ENCODE measurements at places on chromosomes 2 and 18.

DNA sequence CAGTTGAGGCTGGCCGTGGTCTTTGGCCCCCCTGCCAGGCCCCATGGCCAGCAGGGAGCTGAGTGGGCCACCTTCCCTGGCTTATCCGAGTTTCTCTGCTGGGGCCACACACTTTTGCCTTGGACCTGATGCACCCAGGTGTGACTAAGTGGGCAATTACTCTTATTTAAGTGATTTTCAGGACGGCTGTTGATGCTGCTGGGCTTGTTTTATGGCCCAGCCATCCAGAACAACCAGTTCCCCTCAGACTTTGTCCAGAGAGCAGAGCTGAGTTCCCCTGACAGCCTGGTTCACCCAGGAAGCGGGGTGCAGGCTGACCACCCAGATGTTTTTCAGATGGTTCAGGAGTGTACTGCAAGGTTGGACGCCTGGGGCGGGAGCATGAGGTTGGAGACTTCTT is 68.8 kb downstream of the GLI2 start:
- DNase-seq = no peak

DNA sequence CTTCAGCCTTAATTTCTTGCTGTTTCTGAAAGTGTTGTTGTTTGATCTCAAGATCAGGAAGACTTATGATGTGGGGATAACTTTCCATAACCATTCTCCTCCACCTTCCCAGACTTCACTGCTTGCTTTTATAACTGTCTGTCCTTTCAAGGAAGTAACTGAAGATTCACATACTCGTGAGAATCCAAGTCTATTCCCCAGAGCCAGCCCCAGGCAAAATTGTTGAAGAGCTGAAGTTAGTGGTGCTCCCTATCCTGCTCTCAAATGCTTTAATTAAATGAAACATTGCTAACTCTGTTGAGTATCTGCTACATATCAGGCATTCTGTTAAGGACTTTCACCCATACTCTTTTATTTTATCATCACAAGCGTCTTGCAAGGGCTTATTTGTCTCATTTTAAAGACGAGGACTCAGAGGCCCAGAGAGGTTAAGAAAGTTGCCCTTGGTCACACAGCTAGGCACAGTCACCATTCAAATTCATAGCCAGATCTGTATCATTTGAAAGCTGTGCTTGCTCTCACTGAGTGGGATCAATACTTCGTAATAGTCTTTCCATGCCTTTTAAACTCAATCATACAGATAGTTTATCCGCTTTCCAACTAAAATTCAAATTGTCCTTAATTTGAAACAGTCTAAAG is 189.8 kb upstream of the TCF4 start:
- DNase-seq = no peak

DNA sequence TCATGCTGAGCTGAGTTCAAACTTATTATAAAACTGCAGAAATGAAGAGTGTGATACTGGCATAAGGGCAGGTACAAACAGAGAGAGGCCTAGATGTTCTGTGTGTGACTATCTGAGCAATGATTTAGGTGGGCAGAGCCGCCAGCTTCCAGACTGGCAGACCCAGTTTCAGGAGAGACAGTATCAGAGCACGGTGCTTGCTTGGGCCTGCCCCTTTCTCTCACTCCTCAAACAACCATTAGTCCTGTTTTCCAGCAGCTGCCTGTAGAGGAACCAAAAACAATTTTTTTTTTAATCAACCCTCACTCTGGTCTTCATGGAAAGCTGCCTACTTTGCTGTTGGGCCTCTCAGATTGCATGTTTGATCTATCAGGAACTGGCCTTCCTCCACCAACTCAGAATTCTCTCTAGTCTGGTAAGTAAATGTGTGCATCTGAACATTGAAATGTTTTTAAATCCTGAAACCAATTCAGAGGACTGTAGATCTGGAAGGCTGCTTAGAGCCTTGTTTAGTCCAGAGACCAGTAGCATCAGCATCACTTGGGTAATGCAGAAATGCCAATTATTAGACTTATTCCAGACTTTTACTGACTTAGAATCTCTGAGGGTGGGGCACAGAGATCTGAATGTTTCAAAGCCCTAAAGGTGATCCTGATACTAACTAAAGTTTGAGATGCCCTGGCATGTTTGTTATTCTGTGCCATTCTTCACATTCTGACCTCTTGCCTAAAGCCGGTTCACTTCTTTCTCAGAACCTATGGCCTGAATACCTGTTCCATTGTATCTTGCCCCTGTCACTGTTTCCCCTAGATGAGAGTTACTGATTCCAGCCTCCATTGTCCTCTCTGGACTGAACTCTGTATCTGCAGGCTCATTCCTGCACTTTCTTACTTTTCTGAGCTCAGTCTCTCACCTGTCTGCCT is 24.8 kb upstream of the CRIM1 start:
- DNase-seq = no peak

DNA sequence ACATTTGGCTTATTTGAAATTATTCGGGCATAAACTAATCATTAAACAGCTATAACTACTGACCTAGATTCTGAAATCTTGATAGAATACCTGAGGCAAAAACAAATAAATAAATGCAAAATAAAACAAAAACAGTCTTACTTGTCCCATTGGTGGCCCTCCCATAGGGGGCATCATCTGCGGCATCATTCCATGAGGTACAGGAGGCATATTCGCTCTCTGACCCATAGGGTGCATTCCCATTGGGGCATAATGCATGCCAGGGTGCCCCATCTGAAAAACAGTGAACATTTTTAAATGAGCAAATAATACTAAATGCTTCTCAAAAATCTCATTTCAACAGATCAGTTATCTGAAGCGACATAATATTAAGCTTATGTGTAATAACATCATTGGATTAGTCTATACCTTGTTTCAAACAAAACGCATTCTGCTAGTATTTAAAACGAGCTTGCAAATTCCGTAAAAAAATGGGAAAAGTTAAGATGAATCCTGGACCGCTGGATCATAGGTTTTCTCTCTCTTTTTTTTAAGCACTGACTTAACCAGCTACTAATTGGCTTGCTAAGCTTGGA is 1.3 kb downstream of the PRPF40A start:
- DNase-seq = no peak

DNA sequence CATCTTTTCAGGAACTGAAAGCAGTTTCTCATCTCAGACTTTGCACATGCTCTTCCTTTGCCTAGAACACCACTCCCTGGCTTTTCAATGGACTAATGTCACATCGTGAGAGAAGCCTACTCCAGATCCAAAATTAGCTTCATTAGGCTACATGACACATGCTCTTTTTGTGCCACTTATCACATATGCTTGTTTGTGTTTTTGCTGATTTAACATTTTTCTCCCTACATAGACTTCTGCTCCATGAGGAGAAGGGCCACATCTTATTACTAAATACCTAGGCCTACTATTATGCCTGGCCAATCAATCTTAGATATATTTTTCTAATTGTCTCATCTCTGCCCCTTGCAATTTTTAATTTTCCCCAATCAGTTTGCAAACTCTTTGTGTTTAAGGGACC is 186.4 kb upstream of the LHCGR start:
- DNase-seq = no peak

- no peak for DNase-seq
Measured at GRCh38 chr2:142422769-142423168, 292.0 kb upstream of the LRP1B start.

DNA sequence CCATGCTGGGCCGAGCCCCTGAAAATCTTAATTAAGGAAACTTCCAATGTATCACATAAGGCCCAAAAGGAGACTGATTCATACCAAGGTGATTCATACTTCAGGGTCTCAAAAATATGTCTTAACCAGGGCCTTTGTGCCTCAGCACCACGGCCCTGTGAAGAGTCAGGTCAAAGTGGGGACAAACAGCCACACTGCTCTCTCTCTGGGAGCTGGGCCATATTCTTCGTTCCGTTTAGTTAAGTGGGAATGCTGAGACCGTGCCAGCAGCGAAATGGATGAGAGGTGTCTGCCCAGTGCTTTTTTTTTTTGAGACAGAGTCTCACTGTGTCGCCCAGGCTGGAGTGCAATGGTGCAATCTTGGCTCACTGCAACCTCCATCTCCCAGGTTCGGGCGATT is 9.3 kb upstream of the PTMA start:
- DNase-seq = no peak

GRCh38 chr18:75208155-75208835 is 644 bp downstream of the PTGR3 start:
- peak; percentile 70 for DNase-seq

GRCh38 chr2:221480163-221480562 is 91.9 kb downstream of the EPHA4 start:
- no peak for DNase-seq

DNA sequence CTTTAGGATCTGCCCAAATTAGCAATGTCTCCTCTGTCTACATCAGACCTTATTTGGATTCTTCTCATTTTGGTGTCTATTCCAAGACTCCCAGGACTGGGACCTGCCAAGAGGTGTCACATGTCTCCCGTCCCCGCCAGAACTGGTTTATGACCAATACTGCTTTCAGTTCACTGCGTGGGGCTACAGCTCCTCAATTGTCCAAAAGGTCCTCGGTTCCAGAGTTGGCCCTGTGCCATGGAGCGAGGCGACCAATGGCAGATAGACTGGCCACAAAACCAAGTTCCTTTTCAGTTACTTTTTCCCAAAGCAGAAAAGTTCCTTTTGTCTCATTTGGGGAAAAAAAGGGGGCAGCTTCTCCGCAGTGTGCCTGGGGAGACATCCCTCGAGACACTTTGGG is 144.1 kb upstream of the ZNF236 start:
- DNase-seq = no peak

DNA sequence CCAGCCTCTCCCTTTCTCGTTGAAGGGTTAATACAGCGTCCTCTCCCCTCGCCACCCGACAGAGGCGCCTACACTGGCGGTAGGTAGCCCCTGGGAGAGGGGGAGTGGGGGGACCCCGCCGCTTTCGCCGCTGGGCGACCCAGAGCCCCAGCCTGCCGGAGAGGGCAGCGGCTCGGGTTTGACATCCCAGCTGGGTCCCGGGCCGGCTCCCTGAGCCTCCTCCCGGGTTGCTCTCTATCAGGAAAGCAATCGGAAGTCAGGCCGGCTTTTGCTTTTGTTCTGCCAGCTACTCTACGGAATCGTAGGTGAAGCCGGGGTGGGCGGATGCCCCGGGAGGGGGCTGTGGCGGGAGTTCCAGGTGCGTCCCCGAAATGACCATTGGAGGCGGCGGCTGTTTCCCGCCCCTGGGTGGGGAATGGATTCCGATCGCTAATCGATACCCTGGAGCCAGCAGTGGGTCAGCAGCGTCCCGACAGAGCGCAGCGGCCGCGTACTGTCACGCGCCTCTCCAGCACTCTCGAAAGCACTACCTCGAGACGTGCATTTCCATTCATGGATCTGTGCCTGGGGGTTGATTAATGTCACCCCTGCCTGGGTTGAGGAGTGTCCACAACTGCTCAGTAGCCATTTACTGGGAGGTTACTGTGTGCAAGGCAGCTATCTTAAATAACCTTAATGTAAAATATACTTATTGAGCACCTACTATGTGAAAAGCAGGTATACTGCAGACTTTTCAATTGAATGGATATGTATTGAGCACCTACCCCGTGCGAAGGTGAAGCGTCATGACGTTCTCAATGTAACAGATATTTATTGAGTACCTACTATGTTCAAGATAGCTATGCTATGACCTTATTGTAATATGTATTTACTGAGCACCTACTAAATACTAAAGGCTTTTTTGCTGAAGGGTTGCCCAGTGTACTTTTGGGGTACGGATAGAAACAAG is 1.1 kb downstream of the MAPK4 start:
- DNase-seq = no peak

GRCh38 chr2:29023188-29023587 is 42.1 kb downstream of the TOGARAM2 start:
- DNase-seq = no peak

DNA sequence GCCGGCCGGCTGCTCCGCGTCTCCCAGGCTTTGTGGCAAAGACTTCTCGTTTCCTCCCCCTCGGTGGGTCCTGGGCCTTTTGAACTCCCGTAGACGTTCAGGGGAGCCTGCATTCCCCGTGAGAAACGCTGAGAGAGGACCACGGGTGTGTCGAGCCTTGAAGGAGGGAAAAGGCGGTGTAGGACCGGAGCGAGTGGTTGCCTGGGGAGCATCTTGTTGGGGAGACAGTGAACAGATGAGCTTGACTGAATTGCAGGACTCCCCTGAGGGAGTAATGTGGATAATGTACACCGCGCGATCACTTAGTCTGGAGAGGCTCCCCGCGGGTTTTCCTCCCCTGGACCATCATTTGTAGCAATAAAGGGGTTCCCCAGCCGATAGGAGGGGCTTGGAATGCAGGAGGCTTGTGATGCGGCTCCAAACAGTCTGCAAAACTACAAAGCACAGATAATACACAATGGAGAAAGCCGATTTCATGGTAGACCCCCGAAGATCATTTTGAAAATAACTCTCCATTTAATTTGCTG is 769 bp downstream of the ALMS1 start:
- DNase-seq = no peak

DNA sequence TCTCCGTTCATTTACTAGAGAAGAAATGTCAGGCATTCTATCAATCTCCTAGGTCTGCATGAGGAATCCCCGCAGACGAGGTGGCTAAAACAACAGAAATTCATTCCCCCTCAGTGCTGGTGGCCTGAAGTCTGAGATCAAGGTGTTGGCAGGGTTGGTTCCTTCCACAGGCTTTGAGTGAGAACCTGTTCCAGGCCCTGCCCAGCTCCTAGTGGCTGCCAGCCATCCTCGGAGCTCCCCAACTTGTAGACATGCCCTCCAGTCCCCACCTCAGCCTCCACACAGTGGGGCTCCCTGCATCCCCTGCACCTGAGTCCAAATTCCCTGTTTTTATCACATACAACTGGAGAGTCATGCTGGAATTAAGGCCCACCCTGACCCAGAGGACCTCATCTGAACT is 145.3 kb upstream of the ALKAL2 start:
- no peak for DNase-seq

DNA sequence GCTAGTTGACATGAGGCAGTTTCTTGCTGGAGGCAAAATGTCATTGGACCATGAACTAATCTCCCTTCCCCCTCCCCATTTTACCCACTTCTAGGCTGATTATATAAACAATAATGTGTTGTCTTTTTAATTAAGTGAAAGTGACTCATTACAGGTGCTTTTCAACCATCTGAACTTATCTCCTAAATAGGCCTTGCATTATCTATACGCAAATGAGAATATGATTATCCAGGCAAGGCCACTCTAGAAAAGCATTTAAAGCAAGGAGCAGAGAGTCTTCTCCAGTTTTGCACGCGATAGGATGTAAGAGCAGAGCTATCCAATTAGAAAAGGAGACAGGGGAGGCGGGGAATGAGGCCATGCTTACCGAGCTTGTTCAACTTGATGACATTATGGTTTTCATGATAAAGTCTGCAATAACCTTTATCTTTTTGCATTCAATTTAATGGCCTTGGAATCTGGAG is 286.1 kb upstream of the SIX3 start:
- DNase-seq = no peak

DNA sequence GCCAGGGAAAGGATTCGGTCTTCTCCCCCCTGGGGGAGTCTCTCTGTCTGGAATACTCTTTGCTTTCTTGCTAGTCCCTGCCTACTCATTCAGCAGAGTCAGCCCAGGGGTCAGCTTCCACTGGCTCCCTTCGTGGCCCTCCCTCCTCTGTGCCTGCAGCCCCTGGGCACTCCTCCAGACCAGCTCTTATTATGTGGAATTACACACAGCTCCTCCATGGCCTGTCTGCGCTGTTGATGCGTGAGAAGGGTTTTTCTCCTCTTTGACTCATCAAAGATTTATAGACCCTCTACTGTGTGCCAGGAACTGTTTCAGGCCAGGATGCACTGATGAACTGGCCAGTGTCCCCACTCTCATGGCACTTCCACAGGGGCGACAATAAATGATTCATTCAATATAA is 44.4 kb downstream of the ST8SIA5 start:
- peak; percentile 28 for DNase-seq
